ENCODE measurements at places on chromosomes 4 and X.

DNA sequence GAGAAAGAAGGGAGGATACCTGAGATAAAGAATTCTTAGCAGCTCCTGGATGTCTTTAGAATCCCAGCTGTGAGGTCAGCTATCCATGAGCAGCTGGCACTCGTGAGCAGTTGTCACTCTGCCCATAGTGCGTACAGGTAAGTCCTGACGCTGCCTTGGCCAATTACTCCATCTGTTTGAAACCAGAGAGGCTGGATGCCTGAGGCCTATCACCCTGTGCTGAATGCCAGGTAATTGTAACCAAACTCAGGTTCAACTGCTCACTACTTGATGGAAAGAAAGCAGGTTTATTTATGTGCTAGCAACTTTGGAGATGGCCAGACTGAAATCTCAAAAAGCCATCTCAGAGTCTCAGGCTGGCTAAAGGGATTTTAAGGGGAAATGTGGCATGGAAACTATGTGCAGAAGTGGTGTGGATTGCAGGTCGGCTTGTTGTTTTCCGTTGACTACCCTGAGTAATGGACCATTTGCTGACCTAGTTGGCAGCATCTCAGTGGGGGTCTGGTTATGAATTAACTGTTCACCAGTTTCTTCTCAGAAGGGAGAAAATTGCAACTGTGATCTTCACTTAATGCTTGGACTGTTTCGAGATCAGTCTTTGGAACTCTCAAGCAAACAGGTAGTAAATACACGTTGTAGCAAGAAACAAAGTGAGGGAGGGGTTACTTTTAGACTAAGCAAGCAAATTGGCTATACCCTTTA is 1614.0 kb upstream of the PCDH10 start:
- no peak for DNase-seq

DNA sequence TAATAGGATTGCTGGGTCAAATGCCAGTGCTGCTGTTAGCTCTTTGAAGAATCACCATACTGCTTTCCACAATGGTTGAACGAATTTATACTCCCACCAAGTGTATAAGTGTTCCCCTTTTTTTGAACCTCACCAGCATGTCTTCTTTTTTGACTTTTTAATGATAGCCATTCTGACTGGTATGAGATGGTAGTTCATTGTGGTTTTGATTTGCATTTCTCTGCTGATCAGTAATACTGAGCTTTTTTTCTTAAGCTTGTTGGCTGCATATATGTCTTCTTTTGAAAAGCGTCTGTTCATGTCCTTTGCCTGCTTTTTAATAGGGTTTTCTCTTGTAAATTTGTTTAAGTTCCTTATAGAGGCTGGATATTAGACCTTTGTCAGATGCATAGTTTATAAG is 14.8 kb downstream of the USP38 start:
- no peak for DNase-seq

GRCh38 chr4:66160606-66161005 is 490.3 kb upstream of the EPHA5 start:
- DNase-seq: no peak

- no peak for DNase-seq
These were observed 218.9 kb upstream of the PPP1R2C start for GRCh38 chrX:42996861-42997260.

DNA sequence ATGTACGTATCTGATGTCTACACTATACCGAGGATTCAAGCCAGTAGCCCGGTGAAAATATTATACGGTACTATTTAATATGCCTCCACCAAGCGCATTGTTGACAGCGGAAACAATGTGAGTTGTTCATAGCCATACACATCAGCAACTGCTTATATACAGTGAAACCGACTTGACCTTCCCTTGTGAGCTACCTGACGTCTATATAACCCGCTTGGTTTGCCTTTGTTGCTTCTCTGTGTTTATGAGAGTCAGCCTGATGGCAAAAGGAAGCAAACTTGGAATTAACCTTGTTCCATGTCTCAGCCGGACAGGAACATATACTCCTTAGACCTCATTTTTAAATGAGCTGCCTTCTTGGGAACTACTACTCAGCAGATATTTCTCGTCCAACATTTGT is 211.8 kb downstream of the DCTD start:
- no peak for DNase-seq

- DNase-seq: no peak
These were observed 6.3 kb upstream of the YIPF6 start for GRCh38 chrX:68492583-68492982.

- no peak for DNase-seq
These were observed 37.1 kb upstream of the XPNPEP2 start for GRCh38 chrX:129701624-129702069.

- no peak for DNase-seq
These were observed 118.0 kb downstream of the MANBA start for GRCh38 chr4:102642631-102643298.

- no peak for DNase-seq
These were observed 61.5 kb downstream of the GLRA2 start for GRCh38 chrX:14590693-14591424.

- no peak for DNase-seq
These were observed 103.6 kb downstream of the EMCN start for GRCh38 chr4:100414016-100414790.

- no peak for DNase-seq
These were observed 117.5 kb downstream of the SORCS2 start for GRCh38 chr4:7309636-7310390.

DNA sequence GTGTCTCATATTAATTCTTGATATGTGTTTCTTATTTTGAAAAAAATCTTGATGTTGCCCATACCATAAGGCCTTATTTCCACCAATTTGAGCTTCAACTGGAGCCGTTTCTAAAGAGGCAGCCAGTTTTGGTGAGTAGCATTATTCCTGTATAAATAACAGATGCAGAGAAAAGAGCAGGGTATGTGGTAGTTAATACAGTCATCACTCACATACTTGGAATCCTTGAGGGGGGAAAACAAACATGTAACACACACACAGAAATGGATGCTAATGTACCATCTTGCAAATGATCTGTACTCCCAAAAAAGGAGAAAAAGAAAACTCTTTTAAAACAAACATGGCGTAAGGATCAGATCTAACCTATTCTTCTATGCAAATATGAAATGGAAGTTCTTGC is 389.7 kb downstream of the GPM6A start:
- no peak for DNase-seq

DNA sequence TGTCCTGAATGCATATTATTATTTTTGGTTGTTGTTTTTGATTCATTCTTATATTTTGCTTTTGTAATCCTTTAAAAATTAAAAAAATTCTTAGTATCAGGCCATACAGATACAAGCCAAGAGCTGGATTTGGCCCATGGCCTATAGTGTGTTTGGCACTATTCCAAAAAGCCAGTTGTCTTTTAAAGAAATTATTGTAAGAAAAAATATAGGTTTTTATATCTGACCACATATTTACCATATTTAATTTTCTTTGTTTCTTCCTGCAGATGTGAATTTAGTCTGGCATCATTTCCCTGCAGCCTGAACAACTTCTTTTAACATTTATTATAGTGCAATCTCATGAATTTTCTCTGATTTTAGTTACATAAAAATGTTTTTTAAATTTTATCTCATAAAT is 652.8 kb upstream of the NR3C2 start:
- DNase-seq: no peak

DNA sequence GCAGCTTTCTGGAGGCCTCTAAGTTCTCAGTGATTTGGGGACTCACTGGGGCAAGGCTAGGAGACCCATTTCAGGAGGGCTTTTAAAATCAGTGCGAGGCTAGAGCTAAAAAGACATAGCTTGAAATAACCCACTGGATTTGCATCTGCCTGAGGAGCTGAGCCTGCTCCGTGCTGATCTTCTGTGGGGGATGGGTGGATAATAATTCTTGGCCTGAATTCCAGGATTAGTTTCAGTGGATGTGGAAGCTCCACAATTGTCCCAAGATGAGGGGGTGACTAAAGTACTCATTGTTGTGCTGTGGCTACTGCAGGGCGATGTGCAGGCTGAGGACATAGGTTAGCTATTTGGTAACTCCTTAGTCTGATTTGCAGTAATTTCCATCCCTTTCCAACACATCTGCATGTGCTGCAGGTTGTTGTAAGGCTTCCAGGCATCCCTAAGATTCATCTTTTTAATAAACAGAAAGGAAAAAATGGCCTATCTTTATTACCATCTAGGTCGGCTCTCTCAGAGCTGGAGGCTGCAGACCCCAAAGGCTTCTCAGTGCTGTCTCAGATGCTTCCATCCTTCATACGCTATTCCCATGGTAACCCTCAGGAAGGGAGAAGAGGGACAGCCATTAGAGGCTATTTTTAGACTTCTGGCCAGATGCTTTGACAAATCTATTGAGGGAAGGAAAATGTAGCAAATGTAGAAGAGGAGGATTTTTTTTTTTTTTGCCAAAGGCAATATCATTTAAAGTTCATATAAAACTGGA is 63.4 kb downstream of the GRXCR1 start:
- DNase-seq: no peak

DNA sequence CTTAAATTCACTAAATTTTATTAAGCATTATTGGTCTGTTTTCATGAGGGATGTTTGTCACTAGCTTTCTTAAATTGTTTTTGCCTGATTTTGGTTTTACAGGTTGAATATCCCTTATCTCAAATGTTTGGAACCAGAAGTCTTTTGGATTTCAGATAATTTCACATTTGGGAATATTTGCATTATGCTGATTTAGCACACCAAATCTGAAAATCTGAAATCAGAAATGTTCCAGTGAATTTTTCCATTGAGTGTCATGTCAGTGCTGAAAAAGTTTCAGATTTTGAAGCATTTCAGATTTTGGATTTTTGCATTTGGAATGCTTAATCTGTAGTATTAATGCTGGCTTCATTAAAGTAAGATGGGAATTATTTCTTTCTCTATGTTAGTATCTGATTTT is 14.7 kb downstream of the FAM193A start:
- DNase-seq: no peak

DNA sequence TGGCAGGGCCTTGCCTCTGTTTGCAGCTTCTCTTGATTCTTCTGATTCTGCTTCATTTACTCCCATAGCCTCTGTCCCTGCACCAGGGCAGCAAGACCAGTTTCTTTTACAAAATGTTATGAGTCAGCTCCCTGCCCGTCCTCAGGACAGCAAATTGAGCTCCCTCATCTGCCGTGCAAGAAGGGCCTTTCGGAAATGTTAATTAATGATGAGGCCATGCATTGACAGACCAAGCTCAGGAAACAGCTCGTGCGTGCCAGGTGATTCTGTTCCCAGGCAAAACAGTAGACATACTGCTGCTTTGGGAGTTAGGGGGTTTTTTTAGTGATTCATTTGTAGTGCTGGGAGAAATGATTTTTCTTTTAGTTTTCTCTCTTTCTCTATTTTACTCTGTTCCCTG is 231.7 kb downstream of the FBXW7 start:
- no peak for DNase-seq

DNA sequence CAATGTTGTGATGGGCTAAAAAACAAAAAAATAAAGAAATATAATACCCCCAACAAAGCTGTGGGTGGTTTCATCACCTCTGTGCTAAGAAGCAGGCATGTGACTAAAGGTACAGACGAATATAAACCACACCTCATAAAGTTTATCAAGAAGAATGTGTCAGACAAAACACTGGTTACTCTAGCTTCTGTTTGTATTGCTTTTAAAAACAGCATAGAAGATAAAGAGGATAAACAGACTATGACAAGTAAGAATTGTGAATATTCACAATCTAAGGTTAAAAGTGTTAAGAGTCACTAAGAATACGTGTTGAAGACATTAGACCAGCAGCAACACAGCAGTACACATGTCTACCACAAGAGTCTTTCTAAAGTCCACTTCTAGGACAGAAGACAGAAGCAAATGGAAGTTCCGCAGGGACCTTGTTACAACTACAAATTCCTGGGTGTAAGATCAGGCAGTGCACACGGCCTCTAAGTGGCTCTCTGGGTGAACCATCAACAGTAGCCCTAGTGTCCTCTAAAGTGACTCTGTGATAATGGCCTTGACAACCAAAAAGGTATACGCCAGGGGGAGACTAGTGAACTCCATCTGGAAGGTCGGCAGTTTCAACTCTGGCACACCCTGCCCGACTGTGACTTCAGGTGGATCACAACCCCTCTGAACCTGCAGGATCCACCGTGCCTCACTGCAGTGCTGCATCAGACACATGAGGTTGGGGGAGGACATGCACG is 8.3 kb upstream of the FGFBP2 start:
- no peak for DNase-seq

DNA sequence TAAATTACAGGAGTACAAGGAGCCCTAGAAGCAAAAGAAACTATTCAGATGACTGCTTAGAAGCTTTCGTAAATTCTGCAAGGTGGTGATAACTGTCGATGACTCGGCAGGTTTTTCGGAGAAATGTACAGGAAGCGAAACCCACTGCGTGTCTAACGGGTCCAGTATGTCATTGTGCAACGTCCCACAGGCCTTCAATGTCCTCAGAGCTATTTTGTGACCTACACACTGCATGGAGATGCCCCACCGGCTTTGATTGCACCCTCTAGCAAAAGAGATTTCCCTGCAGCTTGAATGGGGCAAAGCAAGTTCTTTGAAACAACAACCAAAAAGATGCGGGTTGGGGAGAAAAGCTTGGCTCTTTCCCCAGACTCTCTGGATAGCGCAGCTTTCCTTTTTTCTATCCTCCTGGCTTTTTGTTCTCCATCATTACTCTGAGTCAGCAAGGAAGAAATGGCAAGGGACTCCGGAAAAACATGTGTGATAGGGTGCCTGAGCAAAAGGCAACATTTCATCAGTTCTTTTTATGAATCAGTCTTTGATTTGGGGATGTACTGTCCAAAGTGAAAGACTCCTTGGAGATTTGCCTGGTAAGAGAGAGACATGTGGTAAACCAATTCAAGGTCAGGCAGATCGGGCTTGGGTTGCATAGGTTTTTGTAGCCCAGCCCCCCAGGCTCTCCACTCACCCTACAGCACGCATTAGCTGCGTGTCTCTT is 112.0 kb upstream of the TBL1X start:
- peak; percentile 91 for DNase-seq

GRCh38 chr4:154781126-154781982 is at the start of gene RBM46:
Gene RBM46, plus strand, starts transcription at chr4:154781272. Its CDS starts 15,481 bp downstream, at chr4:154796753.
- no peak for DNase-seq

DNA sequence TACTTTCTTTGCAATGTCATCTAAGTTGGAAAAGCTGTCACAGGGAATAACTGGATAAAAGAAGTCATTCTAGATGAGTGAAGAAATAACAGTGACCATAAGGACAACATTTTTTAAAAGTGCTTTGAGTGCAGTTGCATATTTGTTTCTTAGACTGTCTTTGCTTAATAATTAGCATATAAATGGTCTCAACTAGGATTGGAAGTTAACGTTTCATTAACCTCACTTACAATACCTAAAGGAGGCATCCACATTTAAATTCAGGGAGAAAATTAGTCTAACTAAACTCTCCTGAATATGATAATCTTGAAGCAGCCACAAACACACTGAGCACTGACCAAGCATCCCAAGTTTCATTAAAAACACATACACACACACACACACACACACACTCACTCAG is 780.7 kb downstream of the PCDH18 start:
- no peak for DNase-seq

GRCh38 chr4:163818673-163819072 is 324.2 kb downstream of the TMA16 start:
- no peak for DNase-seq

All from activated CD4-positive, alpha-beta T cell treated with anti-CD3 and anti-CD28 coated beads, Interleukin-2, amount 50 U/mL, for 16 hours (primary cell).